ENCODE measurements at places on chromosomes 5 and 9.

GRCh38 chr9:98178874-98179850 lies 13.3 kb downstream of the CORO2A start:
- DNase-seq = no peak

- no peak for DNase-seq
These were observed 10.0 kb downstream of the TMEM161B start for GRCh38 chr5:88258636-88259035.

- DNase-seq = no peak
These were observed 287.2 kb downstream of the TMEM232 start for GRCh38 chr5:110439296-110439695.

GRCh38 chr5:75189353-75189752 lies 47.3 kb downstream of the ANKRD31 start:
- DNase-seq = no peak

- DNase-seq = no peak
These were observed 143.6 kb upstream of the EFNA5 start for GRCh38 chr5:107814183-107814827.

DNA sequence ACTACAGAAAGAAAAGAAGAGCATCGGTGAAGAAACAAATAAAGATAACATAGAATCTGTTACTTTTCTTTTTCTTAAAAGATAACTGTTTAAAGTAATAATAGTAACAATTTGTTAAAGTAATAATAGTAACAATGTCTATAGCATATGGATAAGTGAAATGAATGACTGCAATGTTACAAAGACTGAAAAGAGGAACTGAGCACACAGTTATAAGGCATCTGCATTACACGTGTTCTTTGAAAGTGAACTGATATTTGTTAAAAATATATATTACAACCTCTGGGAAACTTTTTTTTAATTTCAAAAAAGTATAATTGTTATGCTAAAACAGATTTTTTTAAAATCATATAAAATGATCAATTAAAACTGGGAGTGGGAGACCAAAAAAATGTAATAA lies 88.4 kb upstream of the FST start:
- DNase-seq = no peak

GRCh38 chr9:26880262-26880661 lies 12.3 kb downstream of the CAAP1 start:
- no peak for DNase-seq
